ENCODE measurements at places on chromosomes 6 and 20.

DNA sequence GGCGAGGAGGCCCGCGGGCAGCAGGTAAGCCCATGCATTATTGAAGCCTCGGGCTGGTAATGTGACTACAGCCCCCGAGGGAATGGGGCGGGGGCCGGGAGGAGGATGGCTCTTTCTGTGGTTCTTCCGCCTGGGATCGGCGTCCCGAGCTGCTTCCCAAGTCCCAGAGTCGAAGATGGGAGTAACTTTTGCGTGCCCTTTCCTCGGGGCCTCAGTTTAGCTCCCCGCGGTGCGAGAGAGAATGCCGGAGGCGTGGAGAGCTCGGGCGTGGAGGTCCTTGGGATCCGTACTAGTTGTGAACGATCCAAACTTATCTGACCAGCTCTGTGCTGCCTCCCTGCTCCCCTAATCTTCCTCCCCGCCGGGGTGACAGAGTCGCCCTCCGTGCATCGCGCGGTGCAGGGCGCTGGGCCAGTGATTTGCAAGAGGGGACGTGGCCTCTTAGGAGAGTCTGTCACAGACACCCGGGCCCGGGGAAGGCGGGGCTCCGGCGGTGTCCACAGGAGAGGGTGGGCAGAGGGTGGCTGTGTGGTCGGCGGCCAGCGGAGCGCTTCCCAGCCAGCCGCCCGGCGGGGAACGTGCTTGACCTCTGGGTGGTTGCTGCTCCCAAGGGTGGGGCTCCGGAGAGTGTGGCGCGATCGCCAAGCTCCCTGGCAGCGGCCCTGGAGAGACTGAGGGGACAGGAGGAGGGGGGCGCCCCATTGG lies 815 bp downstream of the UTRN start:
- DNase-seq = peak; percentile 19

DNA sequence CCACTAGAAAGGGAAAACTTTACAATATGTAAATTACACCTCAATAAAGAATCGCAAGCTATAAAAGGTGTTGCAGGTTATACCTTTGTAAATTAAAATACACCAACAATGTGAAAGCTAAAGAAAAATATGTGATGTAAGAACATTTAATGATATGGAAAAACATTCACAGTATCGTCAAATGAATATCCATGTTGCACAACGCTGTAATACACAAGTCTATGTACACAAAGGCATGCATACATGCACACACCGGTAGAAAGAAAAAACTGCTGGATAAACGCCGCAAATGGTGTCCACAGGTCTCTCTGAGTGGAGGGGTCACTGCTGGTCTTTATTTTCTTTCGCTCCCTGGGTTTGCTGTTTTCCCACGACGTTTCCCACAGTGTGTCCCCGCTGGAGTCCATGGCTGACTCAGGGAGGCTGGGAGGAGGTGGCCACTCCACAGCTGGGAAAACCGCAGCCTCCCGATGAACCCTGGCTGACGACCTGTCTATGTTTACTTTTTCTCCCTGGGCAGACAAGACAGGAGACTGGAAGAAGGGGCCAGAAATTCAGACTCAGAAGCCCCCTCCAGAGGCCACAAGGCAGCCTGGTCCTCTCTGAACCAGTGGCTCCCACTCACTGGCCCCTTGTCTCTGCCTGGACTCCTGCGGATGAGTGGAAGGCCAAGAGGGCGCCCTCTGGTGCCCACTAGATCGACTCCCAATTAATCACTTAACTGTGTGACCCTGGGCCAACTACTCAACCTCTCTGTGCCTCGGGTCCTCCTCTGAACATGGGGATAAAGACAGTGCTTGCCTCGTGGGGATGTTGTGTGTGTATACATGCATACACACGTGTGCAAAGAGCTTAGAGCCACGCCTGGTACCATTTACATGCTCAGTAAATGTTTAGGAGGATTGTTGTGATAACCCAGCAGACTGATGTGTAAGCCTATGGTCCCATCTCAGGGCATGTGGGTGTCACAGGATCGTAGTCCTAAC lies 12.8 kb upstream of the BPI start:
- no peak for DNase-seq

GRCh38 chr6:149031859-149032598 lies 285.2 kb downstream of the UST start:
- peak; percentile 25 for DNase-seq

- DNase-seq = no peak
Observed at GRCh38 chr6:93213028-93213427, 206.3 kb downstream of the EPHA7 start.

DNA sequence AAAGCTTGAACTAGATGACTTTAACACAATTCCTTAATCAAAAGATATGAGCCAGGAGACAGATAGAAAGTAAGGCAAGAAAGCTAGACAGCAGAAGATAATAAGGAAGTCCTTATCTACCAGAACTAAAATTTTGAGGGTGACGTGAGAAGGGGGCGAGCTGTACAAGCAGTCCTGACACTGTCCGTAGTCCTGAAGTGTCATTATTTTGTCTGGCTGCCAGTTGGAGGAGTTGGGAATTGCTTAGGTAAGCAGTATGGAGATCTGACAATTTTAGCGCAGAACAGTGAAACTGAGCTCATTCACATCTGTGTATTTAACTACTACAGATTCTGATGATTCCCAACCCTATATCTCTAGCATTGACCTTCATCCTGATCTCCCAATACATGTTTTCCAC lies 25.8 kb upstream of the CEP85L start:
- DNase-seq = no peak

DNA sequence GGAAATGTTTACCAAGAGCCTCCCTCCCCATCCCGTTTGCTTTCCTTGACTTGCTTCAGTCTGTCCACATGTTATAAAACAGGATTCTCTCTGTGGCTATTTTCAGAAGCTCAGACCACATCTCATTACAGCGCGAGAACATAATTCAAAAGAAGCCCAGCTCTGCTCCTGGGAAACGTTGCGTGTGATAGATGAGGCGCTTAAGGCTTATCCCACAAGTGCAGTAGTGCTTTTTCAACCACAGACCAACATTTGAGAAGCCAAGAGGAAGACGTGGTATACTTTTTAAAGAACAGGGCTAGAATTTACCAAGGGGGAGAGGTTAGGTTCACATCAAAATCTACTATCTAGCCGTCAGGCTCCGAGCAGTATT lies 239.5 kb downstream of the SLC24A3 start:
- DNase-seq = no peak

GRCh38 chr6:26155061-26155930 lies 68.1 kb downstream of the HFE start:
- no peak for DNase-seq

DNA sequence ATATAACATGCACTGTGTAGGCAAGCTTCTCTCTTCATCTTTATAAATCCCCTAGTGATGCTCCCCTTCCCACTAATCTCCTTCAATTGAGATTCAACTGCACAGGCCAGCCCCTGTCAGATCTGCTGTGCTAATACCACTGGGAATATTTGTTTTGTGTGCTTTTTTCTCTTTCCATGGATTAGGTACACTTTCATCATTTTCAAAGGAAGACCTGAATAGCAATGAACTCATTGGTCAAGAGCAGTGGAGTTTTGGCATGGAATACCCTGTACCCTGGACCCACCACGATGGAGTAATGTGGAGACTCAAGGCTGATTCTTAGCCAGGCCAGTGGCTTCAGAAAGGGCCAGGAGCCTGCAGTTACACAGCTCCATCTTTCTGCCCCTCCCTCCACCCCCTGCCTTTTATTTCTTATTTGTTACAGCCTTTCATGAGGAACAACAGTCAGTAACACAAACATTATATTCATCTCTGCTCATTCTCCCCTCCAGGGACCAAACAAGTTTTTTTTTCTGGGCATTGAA lies 75.4 kb upstream of the KCNG1 start:
- no peak for DNase-seq

DNA sequence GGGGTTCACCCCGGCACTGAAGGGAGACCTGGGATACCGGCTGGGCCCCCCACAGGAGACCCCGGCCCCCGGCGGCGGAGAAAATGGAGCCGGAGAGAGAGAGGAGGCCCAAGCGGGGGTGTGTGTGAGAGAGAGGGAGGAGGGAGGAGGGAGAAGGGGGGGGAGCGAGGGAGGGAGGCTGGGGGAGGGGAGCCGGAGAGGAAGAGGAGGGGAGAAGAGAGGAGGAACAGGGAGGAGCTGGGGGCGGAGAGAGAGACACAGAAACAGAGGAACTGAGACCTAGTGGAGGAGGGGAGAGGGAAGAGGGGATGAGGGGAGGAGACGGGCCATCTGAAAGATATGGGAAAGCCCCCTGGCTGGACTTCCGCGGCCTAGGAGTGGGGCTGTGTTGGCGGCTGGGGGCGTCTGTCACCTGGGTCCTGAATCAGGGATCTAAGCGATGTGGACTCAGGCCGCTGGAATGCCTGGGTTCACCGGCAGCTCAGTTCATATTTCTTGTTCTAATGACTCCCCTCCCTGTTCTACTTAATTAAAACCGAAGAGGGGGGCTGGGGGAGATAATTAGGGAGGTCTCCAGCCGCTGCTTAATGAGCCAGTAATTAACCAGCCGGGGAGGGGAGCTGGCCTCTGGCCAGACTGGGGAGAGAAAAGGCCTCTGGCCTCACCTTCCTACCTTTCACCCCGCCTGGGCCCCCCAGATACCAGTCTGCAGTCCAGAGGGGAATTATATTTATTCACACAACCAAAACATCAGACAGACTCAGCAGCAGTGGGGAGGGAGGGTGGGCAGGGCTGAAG lies at the start of gene PBX2:
Gene PBX2, minus strand, starts transcription at position 149 of the 798 bp plus-strand sequence. CDS start 287 bp downstream, outside the sequence.
- DNase-seq = peak; percentile 64

GRCh38 chr20:4748847-4749246 lies 27.1 kb downstream of the PRND start:
- DNase-seq = no peak

- no peak for DNase-seq
Observed at GRCh38 chr6:158068893-158069799, 87.5 kb downstream of the SYNJ2 start.

GRCh38 chr6:2344319-2344905 lies 99.0 kb upstream of the GMDS start:
- DNase-seq = no peak

DNA sequence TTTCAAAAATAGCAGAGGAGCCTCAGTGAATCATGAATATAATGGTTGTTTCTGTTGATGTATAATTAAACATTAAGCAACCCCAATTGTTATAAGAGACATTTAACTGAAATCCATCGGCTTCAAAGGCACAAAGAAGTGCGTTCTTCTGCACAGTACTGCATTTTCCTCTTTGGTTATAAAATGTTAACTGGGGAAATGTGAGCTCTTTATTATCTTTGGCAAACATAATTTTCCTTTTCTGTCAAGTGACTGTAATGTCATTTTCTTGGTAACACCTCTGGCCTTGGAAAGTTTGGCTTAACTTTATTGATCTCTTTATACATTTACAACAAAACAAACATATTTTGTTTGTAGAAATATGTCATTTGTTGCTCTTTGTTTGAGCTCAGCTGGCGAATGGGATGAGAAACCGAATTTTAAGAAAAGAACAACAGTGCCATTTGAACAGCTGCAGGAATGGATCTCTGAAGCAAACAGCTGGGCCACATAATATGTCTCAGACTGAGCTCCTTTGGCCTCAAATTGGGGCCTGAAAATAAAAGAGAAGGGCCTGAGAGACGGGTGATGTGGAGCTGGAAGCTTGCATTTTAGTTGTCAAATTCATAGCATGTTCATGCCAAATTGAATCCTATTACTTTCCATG lies 427.0 kb upstream of the SPTLC3 start:
- DNase-seq = no peak

DNA sequence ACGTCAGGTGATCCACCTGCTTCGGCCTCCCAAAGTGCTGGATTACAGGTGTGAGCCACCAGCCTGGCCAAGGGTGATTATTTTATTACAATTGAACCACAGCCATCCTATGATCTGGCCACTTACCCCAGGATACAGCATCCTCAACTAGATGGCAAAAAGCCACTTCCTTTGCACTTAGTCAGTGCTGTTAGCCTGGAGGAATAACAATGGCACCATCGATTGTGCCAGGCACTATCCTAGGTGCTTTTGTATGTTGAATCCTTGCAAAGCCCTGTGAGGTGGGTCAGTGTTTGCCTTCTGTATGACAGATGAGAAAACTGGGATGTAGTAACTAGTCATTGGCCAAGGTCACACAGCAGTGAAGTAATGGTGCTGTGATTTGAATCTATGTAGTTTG lies 11.2 kb upstream of the TTPAL start:
- no peak for DNase-seq

DNA sequence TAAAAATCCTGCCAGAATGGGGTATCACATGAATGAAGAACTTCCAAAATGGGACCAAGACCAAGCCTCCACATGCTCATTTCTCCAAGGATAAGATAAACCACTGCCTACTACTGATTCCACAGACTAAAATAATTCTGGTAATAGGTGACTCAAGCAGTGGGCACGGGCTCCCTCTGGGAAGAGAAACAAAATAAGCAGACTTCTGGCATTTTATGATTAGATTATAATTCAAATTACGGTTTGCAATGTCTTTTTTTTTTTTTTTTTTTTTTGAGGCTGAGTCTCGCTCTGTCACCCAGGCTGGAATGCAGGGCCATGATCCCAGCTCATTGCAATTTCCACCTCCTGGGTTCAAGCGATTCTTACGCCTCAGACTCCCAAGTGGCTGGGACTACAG lies 16.0 kb downstream of the UQCC1 start:
- no peak for DNase-seq

DNA sequence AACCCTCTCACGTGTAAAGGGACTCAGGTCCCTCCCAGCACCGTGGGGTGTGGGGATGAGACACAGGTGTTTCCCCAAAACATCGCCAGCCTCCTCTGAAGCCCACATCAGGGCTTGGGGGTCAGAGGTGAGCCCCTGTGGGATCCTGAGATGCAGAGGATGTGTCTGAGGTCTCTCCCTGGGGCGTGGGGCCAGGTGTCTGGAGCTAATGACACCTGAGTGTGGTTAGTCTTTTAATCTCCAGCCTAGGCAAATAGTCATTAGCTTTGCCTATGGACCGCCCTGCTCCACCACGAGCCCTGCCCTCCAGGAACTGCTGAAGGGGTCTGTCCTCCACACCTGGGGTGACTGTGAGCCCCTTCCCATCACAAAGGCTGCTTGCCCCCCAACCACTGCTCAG lies 1.7 kb downstream of the SRMS start:
- DNase-seq = no peak

DNA sequence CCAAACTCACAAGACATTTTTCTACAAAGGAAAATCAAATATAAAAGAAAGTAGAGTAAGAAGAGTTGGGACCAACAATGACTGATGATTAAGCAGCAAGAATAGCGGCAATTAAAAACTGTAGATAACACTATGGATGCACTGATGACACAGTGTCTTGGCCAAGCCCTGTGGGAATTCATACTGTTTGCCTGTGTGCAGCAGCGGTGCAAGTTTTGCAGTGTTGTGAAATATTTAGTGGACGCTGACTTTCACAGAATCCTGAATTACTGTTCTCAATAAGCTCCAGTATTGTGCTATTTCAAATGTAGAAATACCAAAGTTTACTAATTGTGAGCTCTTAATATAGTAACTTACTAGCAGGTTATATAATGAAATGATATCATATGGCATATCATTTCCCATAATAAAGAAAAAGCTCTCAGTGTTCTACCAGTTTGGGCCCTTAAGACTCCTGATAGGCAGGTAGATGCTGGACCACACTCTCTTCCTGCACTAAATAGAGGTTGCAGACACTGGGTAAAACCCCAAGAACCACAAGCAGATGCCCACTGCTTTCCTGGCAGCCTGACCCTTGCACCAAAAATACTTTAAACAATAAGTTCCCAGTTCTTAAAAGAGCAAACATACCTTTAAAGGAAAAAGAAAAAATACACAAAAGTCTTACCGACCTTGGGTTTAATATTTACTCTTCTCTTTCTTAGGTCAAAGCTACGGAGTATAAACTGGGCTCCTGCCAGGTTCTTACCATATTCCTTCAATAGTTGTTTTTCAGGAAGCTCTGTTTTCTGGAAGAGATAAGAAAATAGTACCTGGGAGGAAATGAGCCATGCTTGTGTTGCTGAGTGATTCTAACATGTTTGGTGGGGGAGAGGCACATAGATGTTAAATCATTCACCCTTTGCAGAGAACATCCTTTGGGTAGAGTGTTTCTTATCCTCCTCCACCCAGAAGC lies 41.6 kb downstream of the ANKEF1 start:
- DNase-seq = no peak

Data from T-helper 9 cell (primary cell).